ENCODE measurements at places on chromosomes 7 and 10.
A peak's percentile ranks its signal among the peaks of the same experiment; 100 is the strongest.

DNA sequence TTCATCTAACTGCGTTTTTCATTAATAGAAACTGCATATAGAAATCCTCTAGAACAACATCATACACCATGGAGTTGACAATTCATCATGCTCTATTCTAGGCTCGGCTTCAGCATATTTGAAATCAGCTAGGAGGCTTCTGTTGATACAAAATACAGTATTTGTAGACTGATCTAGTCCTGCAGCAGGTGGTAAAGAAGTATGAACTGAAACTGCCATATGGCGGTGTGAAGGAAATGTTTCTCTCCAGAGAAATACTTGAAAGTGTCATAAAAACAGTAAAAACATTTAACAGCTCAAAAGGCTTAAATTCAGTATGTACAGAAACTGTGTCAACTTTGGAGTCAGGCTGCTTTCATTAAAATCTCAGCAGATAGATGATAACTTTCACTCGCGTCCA lies 32.0 kb upstream of the MYO3A start:
- DNase-seq: no peak

GRCh38 chr10:120850911-120851865 lies at the start of gene WDR11:
TSS of gene WDR11 (plus strand) at chr10:120851362. CDS start at chr10:120851421, 59 bp downstream.
- DNase-seq: peak; percentile 62

DNA sequence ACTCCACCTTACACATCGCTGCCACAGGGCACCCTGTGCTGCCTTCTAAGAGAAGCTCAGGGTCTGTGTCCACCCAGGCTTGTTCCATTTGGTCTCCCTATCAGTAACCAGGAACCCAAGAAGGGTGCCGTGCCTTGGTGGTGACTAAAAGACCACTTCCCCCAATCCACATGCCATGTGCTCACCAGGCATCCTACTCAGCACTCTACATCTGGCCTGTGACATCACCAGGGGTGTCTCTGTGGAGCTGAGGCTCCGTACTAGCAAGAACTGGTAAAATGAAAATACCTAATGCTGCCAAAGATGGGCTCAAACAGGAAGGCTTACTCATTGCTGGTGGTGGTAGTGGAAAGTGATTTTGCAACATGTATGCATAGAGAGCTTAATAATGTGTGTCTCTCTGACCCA lies 19.0 kb upstream of the C10orf71 start:
- DNase-seq: no peak

DNA sequence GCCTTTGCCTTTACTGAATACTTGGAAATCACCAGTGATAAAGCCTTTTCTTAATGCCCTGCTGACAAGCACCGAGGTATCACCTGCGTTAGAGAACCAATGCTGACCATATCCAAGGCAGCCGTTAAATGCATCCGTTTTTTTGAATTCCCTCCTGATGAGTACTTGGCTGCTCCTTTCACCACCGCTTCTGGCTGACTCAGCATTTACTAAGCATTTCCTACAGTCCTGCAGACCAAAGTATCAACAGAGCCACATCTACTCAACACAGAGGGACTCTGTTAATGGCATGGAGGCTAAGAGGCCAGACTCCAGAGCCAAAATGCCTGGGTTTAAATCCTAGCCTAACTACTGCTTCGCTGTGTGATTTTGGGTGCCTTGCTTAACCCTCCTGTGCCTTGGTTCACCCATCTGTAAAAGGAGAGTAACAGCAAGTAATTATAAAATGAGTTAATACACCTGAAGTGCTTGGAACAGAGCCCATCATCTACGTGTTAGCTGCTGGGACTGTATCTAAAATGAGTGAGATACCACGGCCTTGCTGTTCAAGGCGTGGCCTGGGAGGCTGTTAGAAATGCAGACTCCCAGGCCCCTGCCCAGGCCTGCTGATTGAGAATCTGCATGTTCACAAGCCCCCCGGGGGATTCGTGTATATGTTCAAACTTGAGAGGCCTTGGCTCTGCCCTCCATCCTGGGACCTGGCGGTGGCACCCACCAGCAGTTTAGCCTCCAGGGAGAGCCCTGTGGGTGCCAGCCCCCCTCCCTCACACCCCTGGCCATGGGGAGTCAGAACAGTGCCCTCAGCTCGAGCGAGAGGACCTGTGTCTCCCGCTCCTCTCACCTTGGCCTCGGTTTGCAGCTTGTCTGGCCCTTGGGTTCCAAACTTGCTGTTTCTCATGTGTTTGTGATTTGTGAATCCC lies 30.8 kb upstream of the EFCAB10 start:
- DNase-seq: no peak

GRCh38 chr7:24475166-24475961 lies 97.9 kb upstream of the PALS2 start:
- DNase-seq: no peak

DNA sequence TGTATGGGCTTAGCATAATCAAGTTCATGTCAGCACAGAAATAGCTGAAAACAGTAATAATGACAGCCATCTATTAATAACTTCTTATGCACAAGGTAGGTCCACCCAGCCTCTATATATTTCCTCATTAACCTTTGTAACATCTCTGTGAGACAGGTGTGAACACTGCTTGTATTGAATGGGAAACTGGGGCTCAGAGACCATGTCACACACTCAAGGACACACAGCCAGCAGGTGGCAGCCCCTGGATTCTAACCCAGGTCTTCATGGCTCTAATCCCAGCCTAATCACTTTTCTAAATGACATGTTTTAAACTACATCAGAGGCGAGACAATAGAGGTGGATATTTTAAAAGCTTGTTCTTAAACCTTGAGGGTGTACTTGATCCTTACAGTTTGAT lies 591.4 kb downstream of the PARD3 start:
- no peak for DNase-seq

All from Panc1 (cell line).